ENCODE measurements at places on chromosomes 6 and 20.

DNA sequence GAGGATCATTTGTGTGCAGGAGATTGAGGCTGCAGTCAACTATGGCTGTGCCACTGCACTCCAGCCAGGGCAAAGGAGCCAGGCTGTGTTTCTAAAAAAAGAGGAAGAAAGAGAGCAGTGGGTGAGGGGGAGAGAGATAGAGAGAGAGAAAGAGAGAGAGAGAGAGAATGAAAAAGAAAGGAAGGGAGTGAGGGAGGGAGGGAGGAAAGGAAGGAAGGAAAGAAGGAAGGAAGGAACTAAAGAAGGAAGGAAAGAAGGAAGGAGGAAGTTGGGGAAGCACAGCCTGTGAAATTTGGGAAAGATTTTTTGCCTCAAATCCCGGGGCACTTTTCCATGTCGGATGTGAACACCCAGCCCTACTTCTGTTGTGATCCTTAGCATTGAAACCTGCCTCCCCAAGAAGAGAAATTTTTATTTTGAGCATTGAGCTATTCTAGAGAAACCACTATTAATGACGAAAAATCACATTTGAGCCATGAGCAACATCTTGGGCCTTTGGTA is 57.8 kb downstream of the FOXA2 start:
- no peak for DNase-seq

DNA sequence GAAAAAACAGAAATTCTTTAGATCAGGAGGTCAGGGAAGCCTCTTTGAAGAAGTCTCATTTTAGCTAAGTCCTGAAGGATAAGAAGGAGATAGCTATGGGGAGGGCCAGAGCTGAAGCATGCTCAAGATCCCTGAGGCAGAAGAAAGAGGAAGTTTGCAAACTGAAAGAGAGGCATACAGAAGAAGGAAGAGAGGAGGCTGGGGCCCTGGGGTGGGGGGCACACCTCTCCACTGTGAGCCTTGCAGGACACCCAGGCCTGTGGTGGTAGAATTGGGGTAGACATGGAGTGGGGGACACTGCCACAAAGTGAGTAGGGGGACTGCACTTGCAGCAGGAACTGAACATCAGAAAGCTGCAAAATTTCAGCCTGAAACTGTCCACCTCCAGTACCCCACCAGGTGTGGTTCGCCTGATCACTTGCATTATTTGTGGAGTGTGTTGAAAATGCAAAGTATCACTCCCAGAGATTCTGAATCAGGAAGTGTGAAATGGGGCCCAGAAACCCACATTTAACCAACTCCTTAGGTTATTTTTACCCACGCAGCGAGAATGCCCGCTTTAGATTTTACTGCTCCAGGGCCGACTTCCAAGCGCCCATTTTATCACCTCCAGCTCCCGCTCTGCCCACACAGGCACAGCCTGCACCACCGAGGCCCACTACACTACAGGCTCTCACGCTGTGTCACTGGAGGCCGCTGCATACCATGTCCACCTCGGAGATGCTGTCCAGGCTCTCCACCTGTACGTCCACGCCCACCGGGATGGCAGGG is 44.0 kb downstream of the GABRR2 start:
- DNase-seq, result no peak

DNA sequence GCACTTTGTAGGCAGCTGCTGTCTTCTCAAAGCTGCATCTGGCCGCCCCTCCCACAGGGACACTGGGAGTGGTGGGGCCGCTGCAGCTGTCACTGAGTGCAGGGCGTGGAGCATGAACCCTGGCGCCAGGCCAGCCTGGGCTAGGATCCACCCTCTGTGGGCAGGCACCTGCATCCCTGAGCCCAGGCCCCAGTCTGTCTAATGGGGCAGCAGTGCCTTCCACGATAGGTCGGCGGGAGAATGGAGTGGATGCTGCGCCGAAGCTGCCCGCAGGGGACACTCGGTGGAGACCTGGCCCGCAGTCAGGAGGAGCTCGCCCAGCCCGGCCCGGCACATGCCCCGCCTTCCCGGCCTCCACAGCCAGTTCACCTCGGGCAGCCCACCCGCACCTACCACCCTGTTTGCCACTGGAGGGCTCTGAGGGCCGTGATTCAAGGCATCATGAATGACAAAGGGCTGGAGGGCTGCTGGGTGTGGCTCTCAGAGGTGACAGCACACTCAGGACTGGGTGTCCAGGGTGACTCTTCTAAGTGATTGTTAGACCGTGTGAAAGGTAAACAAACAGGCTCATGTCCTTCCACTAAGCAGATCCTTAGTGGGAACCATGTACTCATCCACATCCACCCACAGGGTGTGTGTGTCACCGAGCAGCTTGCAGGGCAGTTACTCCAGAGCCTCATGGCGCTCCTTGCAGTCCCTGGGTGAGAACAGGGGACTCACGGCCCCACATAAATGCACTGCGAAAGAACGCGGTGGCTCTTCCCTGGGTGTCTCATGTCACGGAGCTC is 133.9 kb downstream of the AGPAT4 start:
- no peak for DNase-seq

GRCh38 chr20:32796383-32796948 is 23.3 kb upstream of the MAPRE1 start:
- DNase-seq, result no peak

DNA sequence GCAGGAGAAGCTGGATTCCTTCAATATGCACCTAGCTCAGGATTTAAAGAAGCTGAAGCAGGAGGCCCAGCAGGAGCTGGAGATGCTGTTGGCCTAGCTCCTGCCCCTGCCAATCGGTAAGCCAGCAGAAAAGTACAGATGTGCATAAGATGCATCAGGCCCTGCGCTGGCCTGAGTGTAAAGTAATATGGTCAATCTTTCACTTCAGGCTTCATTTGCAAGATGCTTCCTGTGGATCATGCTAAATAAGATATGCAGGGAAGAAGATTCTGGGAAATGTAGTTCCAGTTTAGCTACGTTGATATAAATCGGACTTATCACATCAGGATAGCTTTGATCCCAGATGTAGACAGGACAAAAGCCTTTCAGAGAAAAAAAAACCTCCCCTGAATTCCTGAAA is 100.3 kb downstream of the GJA1 start:
- no peak for DNase-seq

- no peak for DNase-seq
Measured at GRCh38 chr6:123462152-123462551, 174.6 kb downstream of the TRDN start.

DNA sequence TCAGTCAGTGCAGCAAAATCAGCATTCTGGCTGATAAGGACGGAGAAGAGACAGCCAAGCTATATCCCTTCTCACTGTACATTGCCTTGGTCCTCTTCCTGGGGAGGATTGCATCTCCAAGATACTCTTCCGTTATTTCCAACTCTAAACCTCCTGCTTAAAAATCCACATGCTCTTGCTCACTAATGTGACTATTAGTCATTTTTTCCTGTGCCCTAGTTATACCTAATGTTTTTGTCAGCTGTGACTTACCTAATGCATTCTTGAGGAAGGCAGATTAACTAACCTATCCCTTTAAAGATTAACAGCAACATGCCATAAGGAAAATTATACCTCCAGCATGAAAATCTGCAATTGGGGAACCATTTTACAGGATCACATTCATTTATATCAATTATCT is 317.6 kb downstream of the BTBD9 start:
- no peak for DNase-seq

DNA sequence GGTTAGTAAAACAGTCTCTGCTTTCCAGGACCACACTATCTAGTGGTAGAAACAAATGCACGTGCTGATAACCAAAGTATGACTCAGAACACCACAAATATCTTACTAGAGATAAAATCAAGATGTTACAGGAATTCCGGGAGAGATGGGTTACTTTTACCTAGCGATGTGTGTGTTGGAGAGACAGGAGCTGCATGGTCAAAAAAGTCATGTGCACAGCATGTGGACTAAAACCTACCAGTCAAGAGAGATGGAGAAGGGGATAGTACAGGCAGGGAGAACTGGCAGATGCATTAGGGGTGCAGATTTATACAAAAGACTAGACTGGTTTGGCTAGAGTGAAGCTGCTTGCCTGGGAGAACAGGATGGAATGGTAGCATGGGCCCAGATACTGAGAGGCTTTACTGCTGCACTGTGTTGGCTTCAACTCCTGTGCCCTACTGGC is 75.3 kb upstream of the MRAP2 start:
- DNase-seq, result no peak

DNA sequence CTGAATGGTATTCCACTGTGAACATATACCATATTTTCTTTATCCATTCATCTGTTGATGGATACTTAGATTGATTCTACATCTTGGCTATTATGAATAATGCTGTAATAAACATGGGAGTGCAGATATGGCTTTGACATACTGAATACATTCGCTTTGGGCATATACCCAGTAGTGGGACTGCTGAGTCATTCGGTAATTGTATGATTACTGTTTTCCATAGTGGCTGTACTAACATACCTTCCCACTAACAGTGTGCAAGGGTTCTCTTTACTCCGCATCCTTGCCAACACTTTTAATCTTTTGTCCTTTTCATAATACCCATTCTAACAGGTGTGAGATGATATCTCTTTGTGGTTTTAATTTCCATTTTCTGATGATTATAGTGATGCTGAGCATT is 98.2 kb upstream of the ESR1 start:
- no peak for DNase-seq

- DNase-seq, result no peak
Measured at GRCh38 chr6:160127270-160128124, 5.9 kb downstream of the SLC22A1 start.

GRCh38 chr6:22747571-22747970 is 178.2 kb downstream of the HDGFL1 start:
- DNase-seq, result no peak

GRCh38 chr6:150687508-150687907 is 87.8 kb downstream of the PLEKHG1 start:
- no peak for DNase-seq

DNA sequence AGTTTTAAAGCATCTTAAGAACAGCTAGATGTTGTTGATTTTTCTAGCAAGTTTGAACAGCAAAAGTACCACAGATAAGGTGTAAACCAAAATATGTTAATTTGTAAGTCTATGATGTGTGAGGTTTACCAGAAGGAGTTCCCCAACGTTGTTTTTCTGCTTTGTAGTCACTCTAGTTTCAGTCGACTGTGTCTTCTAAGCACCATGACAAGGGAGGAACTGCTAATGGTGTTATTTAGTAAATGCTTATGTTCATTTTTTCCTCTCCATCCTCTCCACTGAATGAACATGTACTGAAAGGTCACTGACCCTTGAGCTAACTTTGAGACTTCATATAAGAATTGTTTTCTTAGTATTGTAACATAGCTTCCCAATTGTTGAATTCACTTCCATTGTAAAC is 3.0 kb downstream of the ENPP3 start:
- no peak for DNase-seq

DNA sequence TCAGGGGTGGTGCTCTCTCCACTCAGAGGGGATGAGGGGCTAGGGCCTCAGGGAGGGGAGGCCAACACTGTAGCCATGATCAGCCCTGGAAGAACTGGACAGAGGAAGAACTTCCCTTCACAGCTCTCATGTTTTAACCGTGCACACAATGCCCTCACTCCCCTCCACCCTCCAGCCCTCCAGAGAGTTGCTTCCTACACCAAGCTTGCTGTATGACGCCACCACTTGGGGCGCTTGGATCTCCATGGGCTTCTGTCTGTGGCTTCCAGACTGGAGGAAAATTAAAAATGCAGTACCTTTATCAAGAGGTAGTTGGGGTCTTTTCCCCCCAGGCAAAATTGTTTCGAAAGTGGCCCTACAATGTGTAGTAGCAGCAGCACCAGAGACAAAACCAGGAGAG is 48.4 kb downstream of the ARHGAP40 start:
- DNase-seq, result no peak

DNA sequence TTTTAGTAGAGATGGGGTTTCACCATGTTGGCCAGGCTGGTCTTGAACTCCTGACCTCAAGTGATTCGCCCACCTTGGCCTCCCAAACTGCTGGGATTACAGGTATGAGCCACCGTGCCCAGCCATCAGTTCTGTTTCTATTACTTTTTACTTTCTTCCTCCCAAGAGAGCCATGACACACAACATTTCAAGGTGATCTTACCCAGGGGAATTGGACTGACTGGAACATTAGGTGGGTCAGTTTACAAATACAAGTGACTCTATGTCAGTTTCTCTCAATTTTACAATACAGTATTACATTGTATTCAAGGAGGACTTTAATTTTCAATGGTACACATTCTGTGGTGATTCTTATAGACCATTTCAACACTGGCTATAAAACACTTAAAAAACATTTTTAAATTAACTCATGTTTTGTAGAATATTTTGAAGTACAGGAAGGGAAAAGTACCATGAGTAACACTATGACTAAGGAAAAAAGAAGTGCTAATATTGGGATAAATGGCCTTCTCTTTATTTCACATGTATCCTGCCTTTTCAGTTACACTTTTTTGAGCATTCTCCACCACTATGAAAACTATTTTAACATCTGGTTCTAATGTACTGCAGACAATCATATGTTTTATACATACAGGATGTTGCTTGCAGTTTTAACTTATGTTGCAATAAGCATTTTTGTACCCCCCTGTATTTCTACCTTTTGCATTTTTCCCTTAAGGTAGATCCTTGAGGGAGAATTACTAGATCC is 8.4 kb downstream of the TPBG start:
- DNase-seq, result no peak

- DNase-seq, result no peak
Measured at GRCh38 chr20:60056407-60057122, 98.3 kb downstream of the CDH26 start.

- DNase-seq, result no peak
Measured at GRCh38 chr6:147531321-147531720, 22.8 kb downstream of the SAMD5 start.

- DNase-seq, result no peak
Measured at GRCh38 chr6:91569071-91569470, 982.2 kb upstream of the MAP3K7 start.

DNA sequence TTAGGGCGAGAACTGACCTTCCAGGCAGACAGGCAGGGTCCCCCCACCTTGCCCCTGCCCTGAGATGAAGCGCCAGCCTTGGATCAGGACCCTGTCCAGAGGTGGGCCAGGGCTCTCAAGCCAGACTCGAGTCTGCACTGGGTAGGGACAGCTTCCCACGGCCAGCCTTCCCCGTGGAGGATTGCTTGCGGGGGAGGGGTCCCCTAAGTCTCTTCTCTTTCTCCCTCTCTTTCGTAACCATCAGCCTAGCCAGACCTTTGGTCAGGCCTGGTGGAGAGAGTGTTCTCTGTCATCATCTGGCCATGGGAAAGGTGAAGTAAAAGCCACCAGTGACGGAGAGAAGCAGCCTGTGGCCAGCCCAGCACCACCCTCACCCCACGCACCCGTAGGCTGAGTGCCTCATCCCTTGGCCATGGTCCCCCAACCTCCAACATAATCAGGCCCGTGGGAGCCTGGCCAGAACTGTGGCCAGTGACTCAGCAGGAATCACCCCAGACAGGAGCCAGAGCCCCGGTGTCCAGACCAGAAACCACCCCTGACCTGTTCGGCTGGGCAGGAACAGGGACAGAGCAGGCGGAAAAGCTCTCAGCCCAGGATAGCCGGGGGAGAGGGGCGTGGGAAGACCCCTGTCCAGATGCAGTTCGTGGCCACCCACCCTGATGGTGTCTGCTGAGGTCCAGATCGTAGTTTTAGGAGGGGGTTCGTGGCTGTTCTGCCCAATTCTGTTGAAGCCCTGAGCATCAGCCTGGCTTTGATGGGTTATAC is 47.1 kb downstream of the SNAI1 start:
- DNase-seq, result no peak
